ENCODE measurements at places on chromosomes 1 and 21. TPM values are rescaled to one million over a fixed set of nuclear protein-coding genes. Genes with fewer than 3 reads are reported as not detected.

Gene TEX38
- not detected for total RNA-seq

Gene CLCNKB
- not detected for total RNA-seq

Gene NTMT2
- not detected for total RNA-seq

Gene LSM10
- 20.7 TPM for total RNA-seq

Gene MORN1
- total RNA-seq, result 8.6 TPM

Gene PPP2R5A
- total RNA-seq, result 47.6 TPM

Gene NKAIN1
- not detected for total RNA-seq

Gene HSD3B1
- total RNA-seq, result 40.9 TPM

Gene EIF4G3
- total RNA-seq, result 55.4 TPM

Gene MAP3K21
- 10.4 TPM for total RNA-seq

DNA sequence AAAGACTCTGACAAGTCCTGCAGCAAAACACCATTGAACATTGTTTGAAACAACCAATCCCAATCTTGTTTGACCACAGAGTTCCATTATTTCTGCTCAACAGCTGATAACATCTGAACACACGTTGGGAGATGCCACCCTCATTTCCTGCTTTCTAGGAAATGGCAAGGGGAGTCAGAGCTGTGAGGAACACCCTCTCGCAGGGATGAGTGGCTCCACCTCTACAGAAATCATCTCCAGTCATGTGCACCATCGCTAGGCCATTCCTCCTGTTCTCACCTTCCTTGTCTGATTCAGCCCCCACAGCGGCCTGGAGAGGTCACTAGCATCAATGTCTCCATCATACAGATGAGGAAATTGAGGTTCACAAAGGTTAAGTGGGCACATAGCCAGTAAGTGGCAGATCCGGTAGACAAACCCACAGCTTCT lies 22.4 kb upstream of the RUNX3 start:
- no peaks in the 10 kb centered on the region for H3K27me3 ChIP-seq
- no peak for DNase-seq
- H3K27ac ChIP-seq, result no peak overlapping the region
- no peaks in the 10 kb centered on the region for H3K4me1 ChIP-seq
- H3K4me3 ChIP-seq, result no peak overlapping the region

GRCh38 chr1:50959303-50959912 lies 659 bp downstream of the FAF1 start:
- H3K4me1 ChIP-seq, result no peaks in the 10 kb centered on the region

DNA sequence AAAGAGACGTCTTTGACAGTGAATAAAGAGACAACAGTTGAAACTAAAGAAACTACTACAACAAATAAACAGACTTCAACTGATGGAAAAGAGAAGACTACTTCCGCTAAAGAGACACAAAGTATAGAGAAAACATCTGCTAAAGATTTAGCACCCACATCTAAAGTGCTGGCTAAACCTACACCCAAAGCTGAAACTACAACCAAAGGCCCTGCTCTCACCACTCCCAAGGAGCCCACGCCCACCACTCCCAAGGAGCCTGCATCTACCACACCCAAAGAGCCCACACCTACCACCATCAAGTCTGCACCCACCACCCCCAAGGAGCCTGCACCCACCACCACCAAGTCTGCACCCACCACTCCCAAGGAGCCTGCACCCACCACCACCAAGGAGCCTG lies 68.5 kb downstream of the TPR start:
- H3K4me1 ChIP-seq, result 0 out of 2 replicates have a peak, but pooled peaks cover 4% of the 10 kb centered on the region
- H3K4me3 ChIP-seq, result no peak overlapping the region
- H3K27me3 ChIP-seq, result no peaks in the 10 kb centered on the region

DNA sequence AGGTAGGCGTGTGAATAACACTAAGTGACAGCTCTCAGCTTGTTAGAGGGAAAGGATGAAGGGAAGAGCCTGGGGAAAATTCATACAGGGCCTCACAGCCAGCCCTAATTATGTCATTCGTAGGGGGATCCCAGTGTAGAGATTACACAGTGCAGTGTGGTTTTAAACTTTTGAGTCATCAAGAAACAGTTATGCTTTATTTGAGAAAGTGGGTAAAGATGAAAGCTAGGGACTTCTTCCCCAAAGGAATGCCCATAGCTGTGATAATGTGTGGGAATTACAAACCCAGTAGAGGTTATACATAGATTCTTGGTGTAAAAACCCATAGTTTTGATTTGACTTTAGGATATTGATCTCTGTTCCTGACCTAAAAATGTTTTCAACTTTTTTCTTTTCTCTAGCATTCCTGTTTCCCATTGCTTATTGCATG lies 1.9 kb downstream of the TTF2 start:
- H3K27me3 ChIP-seq, result no peaks in the 10 kb centered on the region
- H3K4me1 ChIP-seq, result no peaks in the 10 kb centered on the region
- H3K4me3 ChIP-seq, result no peak overlapping the region
- no peaks in the 10 kb centered on the region for H3K36me3 ChIP-seq
- DNase-seq, result no peak
- no peak overlapping the region for H3K27ac ChIP-seq

DNA sequence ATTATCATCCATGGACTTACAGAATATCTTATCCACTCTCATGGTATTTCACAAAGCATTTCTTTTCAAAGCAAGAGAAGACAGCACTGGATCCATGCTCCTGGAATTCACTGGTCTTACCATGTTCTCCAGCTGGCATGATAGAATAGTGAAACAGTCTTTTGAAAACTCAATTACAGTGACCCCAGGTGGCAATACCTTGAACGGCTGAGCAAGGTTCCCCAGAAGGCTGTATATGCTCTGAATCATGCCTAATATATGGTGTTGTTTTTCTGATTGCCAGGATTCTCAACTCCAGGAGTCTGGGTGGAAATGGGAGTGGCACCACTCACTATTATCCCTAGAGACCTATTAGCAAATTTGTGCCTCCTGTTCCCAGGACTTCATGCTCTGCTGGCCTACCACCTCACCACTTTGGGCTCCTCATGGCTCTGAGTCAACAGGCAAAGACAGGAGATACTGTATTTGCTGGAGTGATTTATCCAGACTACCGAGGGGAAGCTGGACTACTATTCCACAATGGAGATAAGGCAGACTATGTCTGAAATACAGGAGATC lies 87.6 kb downstream of the CATSPERE start:
- no peaks in the 10 kb centered on the region for H3K36me3 ChIP-seq
- DNase-seq, result no peak
- peaks cover 10% of the 10 kb centered on the region for H3K4me1 ChIP-seq
- no peaks in the 10 kb centered on the region for H3K27me3 ChIP-seq

GRCh38 chr1:11198851-11199594 lies 9.9 kb downstream of the ANGPTL7 start:
- H3K36me3 ChIP-seq, result peaks cover 2% of the 10 kb centered on the region
- DNase-seq, result no peak
- H3K4me1 ChIP-seq, result no peaks in the 10 kb centered on the region
- no peak overlapping the region for H3K27ac ChIP-seq
- no peak overlapping the region for H3K4me3 ChIP-seq

DNA sequence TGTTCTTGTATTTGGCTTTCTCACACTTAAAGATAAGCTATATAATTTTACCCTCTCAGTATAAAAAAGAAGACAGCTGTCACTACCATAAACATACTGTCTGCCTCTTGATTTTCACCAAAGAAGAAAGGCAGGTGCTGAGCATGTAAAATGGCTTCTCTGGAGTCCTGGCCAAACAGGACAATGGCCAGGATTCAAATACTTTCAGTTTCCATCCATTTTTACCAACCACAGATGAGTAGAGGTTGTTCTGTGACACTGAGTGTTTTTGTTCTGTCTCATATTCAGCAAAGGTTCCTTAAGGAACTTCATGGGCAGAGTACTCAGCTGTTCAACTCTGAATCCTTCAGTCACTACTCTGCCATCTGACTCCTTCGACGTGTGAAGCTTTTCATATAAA lies 29.4 kb upstream of the RAB3GAP2 start:
- H3K27me3 ChIP-seq, result 0 out of 2 replicates have a peak, but pooled peaks cover 2% of the 10 kb centered on the region
- H3K27ac ChIP-seq, result no peak overlapping the region
- H3K4me3 ChIP-seq, result no peak overlapping the region
- no peaks in the 10 kb centered on the region for H3K36me3 ChIP-seq

- H3K4me1 ChIP-seq, result no peaks in the 10 kb centered on the region
- no peak overlapping the region for H3K4me3 ChIP-seq
- DNase-seq, result no peak
- H3K27ac ChIP-seq, result peak overlapping the region; percentile 4
- H3K36me3 ChIP-seq, result no peaks in the 10 kb centered on the region
Measured at GRCh38 chr1:25355841-25356395, 17.8 kb downstream of the TMEM50A start.

DNA sequence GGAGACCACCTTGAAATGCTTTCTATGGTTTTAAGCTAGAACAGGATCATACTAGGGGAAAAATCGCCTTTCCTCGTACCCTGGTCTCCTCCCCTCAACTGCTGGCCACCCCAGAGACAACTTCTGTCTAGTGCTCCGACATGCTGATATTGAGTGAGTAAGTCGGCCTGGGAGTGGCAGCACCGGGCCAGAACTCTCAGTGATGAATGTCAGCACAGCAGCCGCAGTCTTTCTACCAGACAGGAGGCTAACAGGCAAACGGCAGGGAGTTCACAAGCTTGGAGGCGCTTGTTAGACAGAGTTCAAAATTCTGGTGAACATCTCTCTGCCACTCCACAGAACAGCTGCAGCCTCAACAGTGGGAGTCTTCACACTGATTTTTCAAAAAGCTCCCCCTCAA lies 716.9 kb downstream of the ADGRL2 start:
- no peaks in the 10 kb centered on the region for H3K4me1 ChIP-seq
- no peak overlapping the region for H3K27ac ChIP-seq
- peak; percentile 30 for DNase-seq
- H3K27me3 ChIP-seq, result no peaks in the 10 kb centered on the region
- no peaks in the 10 kb centered on the region for H3K36me3 ChIP-seq

GRCh38 chr1:62870148-62870547 lies 86.2 kb downstream of the ATG4C start:
- peaks cover 4% of the 10 kb centered on the region for H3K4me1 ChIP-seq
- H3K27me3 ChIP-seq, result no peaks in the 10 kb centered on the region
- no peak for DNase-seq
- H3K36me3 ChIP-seq, result no peaks in the 10 kb centered on the region
- H3K27ac ChIP-seq, result no peak overlapping the region
- no peak overlapping the region for H3K4me3 ChIP-seq

DNA sequence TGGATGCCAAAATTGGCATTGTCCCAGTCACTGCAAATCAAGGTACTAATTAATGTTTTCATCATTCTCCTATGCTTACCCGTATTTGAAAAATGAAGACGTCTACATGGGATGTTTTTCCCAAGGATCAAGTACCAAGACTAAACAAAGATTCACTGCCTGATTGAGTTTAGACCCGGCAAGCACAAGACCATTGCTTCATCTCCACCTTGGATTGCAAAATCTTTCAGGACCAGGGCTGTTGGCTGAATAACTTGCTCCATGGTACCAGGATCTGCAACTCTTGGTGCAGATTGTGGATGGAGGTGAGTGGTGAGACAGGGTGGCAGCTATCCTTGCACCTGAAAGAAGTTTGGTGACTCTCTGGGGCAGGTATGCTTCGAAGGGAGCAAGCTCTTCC lies 122.5 kb upstream of the ETS2 start:
- no peak overlapping the region for H3K4me3 ChIP-seq
- H3K27me3 ChIP-seq, result no peaks in the 10 kb centered on the region
- no peaks in the 10 kb centered on the region for H3K36me3 ChIP-seq

DNA sequence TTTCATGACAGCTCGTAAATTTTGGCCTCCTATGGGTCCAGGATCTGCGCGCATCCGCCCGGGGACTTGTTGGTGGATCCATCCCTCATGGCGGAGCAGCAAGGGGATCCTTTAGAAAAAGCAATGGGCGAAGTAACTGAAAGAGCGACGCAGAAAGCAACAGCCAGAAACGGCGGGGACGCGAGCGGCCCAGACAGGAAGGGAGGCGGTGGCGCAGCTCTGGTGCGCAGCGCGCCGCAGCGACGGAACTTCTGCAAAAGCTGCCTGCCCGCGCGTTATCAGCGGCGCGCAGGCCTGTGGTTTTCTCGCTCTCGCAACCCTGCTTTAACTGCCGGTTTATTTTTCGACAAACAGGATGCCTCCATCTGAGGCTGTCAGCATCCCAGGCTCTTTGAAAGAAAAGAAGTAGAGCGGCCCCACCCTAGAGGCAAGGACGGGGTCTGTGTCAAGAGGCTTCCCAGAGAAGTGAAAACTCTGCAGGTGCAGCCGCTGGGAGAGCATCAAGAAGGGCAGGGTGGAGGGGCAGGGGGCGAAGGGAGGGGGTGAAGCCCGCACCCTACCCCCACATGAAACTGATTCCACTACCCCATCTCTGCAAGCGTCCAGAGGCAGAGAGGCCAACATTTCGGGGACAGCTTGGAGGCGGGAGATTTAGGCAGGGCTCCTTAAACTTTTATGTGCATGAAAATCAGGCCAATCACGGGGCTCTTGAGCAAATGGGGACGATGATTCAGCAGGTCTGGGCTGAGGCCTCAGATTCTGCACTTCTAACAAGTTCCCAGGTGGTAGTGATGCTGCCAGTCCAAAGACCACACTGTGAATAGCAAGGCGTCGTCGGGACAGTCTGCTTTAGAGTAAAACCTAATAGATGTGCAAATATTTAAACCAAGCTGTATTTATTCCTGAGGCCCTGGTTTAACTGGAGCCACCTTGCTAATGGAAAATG lies 22.2 kb downstream of the RUNX1 start:
- DNase-seq, result peak; percentile 72
- no peaks in the 10 kb centered on the region for H3K27me3 ChIP-seq
- H3K4me1 ChIP-seq, result peaks cover 44% of the 10 kb centered on the region
- no peaks in the 10 kb centered on the region for H3K36me3 ChIP-seq
- no peak overlapping the region for H3K4me3 ChIP-seq

DNA sequence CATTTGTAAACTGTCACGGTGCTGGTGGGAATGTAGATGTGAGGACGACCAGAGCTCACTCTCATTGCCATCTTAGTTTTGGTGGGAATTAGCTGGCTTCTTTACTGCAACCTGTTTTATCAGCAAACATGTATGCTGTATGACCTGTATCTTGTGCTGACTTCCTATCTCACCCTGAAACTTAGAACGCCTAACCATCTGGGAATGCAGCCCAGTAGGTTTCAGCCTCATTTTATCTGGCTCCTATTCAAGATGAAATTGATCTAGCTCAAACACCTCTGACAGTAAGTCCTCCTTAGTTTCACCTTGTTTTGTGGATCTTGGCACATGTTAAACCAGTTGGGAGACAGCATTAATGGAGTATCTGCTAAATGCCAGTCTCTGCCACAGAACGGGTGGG lies 174.6 kb downstream of the HLX start:
- DNase-seq, result no peak
- H3K27me3 ChIP-seq, result no peaks in the 10 kb centered on the region
- H3K4me3 ChIP-seq, result no peak overlapping the region
- no peaks in the 10 kb centered on the region for H3K4me1 ChIP-seq
- H3K36me3 ChIP-seq, result no peaks in the 10 kb centered on the region

GRCh38 chr1:170664093-170664827 lies at the start of gene PRRX1:
Gene PRRX1 (plus strand): TSS chr1:170664131. CDS start chr1:170664219, 88 bp downstream.
- H3K4me3 ChIP-seq, result no peak within 1 kb of the TSS
- H3K36me3 ChIP-seq, result no peaks in the 10 kb centered on the region
- DNase-seq, result no peak
- no peak within 1 kb of the TSS for H3K27ac ChIP-seq

DNA sequence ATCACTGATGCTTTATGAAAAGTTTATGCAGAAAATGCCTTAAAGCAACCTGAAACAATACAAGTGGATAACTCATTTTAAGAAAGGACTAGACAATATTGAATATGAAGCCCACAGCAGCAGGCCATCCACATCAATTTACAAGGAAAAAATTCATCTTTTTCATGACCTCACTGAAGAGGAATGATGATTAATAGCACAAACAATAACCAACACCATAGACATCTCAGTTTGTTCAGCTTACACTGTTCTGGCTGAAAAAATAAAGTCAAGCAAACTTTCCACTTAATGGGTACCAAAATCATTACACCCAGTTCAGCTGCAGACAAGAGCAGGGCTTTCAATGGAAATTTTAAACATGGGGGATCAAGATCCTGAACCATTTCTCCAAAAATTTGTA lies 380.6 kb upstream of the NEGR1 start:
- H3K36me3 ChIP-seq, result no peaks in the 10 kb centered on the region
- no peak for DNase-seq
- H3K27me3 ChIP-seq, result no peaks in the 10 kb centered on the region
- H3K4me3 ChIP-seq, result no peak overlapping the region
- H3K4me1 ChIP-seq, result no peaks in the 10 kb centered on the region
- no peak overlapping the region for H3K27ac ChIP-seq
